ENCODE measurements at places on chromosomes 13 and 19. TPM values are rescaled to one million over a fixed set of nuclear protein-coding genes. Genes with fewer than 3 reads are reported as not detected.

GRCh38 chr13:44437356-44438233, 64.0 kb downstream of the SERP2 start:
- no peak for DNase-seq

GRCh38 chr13:55432814-55433213, 1707.9 kb upstream of the PRR20A start:
- no peak for DNase-seq

DNA sequence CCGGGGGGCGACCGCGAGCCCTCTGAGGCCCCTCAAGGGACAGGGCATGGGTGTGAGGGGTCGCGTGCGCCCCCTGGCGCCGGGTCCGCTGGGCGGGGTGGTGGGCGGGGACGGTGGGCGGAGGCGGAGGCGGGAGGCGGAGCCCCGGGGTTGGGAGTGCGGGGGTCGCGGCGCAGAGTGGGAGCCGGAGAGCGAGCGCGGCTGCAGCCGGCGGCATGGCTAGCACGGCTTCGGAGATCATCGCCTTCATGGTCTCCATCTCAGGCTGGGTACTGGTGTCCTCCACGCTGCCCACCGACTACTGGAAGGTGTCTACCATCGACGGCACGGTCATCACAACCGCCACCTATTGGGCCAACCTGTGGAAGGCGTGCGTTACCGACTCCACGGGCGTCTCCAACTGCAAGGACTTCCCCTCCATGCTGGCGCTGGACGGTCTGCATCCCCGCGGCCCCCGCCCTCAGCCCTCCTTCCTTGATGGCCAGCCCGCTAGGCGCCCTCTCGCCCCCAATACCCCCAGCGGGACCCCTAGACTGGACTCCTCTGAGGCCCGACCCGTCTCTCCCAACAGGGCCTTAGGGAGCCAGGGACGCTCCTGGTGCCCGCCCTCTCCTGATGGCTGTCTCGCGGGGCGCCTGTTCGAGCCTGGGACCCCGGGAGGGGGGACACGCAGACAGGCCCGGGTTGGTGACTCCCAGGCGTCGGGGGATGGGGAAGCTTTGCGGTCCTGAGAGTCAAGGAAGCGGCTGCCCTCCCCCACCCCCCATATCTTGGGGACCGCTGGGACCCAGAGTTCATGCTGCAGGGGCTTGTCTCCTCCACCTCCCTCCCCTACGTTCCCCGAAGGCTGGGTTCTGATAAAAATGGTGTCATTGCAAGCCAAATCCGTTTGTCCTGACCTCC, at the start of gene CLDN10:
Gene CLDN10 (plus strand): TSS at position 182 of the 903 bp plus-strand sequence. CDS start 34 bp downstream, at position 216.
- peak; percentile 63 for DNase-seq

GRCh38 chr13:66659701-66660467, 570.3 kb downstream of the PCDH9 start:
- no peak for DNase-seq

DNA sequence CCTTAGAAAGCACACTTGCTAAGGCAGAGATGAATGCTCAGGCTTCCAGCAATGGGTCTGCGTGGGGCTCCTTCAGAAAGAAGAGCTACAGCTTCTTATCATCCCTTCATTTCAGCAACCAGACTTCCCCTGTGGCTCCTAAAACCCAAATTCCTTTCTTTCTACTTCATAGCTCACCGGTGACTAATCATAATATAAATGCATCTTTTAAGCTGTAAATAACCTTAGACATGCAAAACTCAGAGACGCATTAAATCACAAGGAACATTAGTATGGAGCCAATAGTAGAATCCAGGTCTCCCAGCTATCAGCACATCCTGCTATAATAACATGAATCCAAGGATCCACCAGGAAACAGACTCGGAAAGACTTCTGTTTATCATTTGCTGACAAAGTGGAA, 375.6 kb downstream of the COG6 start:
- DNase-seq: no peak

The NXNL1 gene
- total RNA-seq: not detected

GRCh38 chr13:36910545-36910944, 9.5 kb downstream of the SMAD9 start:
- no peak for DNase-seq

DNA sequence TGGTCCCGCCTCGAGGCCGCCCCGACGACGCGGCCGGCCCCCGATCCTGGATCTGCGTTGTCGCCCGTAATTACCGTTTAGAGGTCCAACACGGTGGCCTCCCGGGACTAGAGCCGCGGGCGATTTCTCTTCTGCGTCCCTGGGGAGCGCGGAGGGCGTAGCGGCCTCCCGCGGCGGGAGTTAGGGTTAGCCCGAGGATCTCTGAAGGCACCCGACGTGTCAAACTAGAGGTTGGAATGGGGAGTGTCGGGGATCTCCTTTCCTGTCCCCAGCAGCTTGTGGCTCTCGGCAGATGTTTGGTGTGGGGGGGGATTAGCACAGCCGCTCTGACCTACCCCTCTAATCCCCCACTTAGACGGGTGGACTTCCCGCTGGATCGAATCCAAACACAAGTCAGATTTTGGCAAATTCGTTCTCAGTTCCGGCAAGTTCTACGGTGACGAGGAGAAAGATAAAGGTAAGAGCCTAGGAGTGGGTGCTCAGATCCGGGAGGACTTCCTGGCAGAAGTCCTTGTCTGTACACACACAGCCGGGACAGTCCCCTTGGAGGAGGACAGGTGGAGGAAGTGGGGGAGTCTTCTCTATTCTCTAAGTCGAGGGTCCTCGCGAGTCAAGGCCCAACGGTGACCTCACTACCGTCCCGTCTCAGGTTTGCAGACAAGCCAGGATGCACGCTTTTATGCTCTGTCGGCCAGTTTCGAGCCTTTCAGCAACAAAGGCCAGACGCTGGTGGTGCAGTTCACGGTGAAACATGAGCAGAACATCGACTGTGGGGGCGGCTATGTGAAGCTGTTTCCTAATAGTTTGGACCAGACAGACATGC, 581 bp downstream of the CALR start:
- DNase-seq: no peak

GRCh38 chr19:56108447-56109195, 12.5 kb downstream of the ZNF787 start:
- DNase-seq: no peak

DNA sequence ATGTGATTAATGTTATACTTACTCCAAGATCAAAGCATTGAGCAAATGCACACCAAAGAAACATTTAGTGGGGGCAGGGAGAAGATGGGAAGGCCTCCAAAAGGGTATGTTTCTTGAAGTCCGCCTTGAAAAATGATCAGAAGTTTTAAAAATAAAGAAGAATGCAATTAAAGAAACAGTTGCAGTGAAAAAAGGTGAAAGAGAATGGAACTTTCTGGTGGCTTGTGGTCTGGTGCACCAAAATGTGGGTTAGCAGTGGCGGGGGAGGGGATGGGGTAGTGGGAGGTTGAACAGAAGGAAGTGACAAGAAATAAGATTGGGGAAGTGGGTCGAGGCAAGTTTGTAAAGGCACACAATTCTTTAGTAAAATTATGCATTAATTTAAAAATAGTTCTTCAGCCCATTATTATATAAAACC, 2.5 kb downstream of the LCP1 start:
- DNase-seq: no peak

DNA sequence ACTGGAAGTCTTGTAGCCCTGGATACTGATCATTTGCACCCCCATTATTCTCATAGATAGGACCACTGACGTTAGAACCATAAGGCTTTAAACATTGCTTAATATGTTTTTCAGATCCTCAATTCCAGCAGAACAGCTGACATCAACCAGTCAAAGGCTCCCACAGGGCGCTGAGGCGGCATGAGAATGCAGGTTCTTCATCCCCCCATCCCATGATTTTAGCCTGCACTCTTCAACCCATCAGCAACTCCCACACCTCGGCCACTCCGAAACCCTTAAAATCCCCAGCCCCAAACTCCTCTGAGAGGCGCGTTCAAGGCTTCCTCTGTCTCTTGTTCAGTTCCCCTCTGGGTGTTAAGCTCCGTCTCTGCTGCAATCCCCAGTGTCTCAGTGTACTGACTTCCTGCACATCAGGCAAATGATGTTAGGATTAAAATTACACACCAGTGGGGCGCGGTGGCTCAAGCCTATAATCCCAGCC, 24.3 kb upstream of the LAMP1 start:
- no peak for DNase-seq

- DNase-seq: no peak
These were observed 14.3 kb upstream of the ZNF426 start for GRCh38 chr19:9552536-9553274.

The NKPD1 gene
- total RNA-seq: 0.54 TPM

DNA sequence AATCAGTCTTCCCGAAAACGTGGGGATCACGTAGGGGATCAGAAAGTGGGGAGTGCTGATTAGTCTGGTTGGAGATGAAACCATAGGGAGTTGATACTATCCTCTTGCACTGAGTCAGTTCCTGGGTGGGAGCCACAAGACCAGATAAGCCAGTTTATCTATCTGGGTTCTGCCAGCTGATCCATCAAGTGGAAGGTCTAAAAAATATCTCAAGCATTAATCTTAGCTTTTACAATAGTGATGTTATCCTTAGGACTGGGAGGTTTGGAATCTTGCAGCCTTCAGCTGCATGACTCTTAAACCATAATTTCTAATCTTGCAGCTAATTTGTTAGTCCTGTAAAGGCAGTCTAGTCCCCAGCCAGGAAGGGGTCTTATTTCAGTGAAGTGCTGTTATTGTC, 2474.2 kb downstream of the PCDH9 start:
- no peak for DNase-seq

DNA sequence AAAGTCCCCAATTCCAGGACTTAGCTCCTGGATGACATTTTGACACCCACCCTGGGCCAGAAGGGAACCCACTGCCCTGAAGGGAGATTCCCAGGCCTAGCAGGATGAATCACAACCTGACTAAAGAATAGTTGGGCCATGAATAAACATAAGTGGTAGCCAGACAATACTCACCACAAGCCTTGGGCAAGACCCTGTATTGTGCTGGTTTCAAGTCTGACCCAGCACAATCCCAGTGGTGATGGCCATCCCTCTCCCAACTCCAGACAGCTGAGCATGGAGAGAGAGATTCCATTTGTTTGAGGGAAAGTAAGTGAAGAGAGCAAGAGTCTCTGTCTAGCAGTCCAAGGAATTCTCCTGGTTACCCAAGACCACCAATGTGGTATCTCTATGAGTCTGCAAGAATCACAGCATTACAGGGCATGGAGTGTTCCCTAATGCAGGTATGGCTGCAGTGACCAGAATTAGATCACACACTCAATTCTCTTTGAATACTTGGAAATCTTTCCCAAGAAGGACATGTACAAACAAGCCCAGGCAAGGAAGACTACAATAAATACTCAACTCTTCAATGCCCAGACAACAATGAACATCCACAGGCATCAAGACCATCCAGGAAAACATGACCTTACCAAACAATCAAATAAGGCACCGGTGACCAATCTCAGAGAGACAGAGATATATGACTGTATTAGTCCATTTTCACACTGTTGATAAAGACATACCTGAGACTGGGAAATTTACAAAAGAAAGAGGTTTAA, 158.0 kb downstream of the VWA8 start:
- DNase-seq: no peak

The ZNF543 gene
- 12.1 TPM for total RNA-seq

The PGLYRP1 gene
- not detected for total RNA-seq

DNA sequence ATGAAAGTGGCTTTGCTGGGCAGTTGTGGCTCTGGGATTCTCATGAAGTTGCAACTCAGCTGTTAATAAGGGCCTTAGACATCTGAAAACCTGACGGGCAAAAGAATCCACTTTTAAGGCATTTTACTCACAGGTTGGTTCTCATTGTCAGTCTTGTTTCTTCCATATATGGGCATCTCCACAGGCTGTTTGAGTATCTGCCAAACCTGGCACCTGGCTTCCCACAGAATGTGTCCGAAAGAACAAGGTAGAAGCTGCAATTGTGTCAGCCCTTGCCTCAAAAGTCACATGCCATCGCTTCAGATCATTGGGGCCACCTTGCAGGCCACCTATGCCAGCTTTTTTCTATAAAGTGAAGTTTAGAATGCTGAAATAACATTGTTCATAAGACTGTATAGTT, 102.4 kb downstream of the KCTD12 start:
- no peak for DNase-seq

DNA sequence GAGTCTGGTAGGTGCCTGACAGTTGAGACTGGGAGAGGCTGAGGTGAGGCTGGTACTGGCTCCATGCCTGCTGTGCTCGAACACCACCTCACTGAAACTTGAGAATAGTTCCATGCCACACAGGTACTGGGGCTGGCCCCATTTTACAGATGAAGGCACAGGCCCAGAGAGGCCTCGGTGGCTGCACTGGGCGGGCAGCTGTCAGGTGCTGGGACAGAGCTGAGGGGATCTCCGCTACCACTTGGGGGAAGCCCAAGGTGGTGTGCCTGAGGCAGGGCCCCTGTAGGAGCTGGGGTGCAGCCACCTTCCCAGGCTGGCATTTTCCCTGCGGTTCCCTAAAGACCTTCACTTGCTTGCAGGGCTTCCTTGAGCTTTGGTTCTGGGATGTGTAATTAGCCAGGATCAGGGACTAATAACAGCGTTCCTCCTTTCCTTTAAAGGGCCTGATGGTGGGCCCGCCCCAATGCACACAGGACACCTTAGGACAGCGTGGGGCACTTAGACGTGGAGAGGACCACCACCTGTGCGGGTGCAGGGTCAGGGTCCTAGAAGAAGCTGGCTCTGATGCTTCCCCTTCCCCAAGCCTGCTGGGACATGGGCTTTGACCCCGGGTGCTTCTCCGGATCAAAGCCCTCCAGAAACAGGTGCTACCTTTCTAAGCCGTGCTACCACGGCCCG, 23.6 kb downstream of the CAPN12 start:
- no peak for DNase-seq

GRCh38 chr13:27929868-27930267, 10.1 kb downstream of the PDX1 start:
- no peak for DNase-seq

The KLF12 gene
- 31.0 TPM for total RNA-seq

DNA sequence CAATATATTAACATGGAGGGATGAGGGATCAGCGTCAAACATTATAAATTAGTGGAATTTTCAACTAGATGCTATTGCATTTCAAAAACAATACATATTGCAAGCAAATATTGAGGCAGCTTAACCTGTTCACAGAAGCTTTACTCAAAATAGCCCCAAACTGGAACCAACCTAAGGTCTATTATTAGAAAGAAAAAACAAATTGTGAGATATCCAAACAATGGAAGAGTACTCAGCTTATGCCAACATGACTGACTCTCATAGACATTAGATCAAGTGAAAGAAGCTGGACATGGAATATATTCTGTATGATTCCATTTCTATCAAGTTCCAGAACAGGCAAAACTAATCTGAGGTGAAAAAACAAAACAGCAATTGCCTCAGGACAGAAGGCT, 27.6 kb upstream of the NEK3 start:
- no peak for DNase-seq

- no peak for DNase-seq
These were observed 3.2 kb upstream of the PTPRS start for GRCh38 chr19:5343848-5344247.

DNA sequence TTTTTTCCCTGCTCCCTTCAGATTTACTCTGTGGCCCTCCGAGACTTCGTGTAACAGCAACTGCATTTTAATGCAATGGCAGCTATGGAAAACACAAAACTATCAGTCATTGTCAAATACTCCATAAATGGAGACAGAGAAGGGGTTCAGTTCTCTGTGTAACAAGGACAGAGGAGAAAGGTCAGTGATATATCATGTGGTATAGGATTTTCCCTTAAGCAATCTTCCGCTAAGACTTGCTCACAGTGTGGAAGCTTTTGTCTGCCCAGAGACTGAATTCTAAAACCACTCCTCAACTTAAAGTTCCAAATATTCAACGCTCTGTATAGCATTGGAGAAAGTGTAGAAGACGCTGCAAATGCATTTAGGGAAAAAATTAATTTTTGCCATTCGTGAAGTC, 111.3 kb upstream of the EDNRB start:
- no peak for DNase-seq

- DNase-seq: no peak
These were observed 45.1 kb downstream of the MCF2L start for GRCh38 chr13:113013878-113014751.

The WDR88 gene
- not detected for total RNA-seq

The UBE2S gene
- 73.2 TPM for total RNA-seq

The PROZ gene
- not detected for total RNA-seq

All from mesothelial cell of epicardium (in vitro differentiated cells).